ENCODE measurements at places on chromosomes 3 and 15.

DNA sequence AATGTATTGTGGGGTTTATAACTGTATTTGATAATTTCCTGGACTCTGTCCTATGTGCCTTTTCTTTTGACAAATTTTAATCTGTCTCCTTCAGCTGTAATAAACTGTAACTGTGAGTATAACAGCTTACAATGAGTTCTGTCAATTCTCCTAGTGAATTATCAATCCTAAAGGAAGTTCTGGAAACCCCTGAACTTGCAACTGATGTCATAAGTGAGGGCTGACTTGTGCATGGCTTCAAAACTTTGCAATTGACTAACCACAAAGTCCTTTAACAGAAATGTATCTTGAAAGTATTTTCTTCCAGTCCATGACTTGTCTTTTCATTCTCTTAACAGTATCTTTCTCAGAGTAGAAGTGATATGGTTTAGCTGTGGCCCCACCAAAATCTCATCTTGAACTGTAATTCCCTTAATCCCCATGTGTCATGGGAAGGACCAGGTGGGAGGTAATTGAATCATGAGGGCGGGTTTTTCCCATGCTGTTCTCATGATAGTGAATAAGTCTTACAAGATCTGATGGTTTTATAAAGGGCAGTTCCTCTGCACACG, 108.3 kb downstream of the TFDP2 start:
- peak; percentile 9 for DNase-seq

- DNase-seq: no peak
These were observed 15.4 kb downstream of the MYH15 start for GRCh38 chr3:108494906-108495531.

- DNase-seq: no peak
These were observed 40.6 kb upstream of the FLNB start for GRCh38 chr3:57967590-57967989.

GRCh38 chr3:154142608-154143007, 21.4 kb downstream of the ARHGEF26 start:
- no peak for DNase-seq

- DNase-seq: peak; percentile 92
These were observed 236.8 kb downstream of the OPA1 start for GRCh38 chr3:193829781-193830180.

- no peak for DNase-seq
These were observed 12.8 kb downstream of the ELL3 start for GRCh38 chr15:43763819-43764446.

GRCh38 chr3:126268866-126269265, 88.3 kb downstream of the KLF15 start:
- no peak for DNase-seq

GRCh38 chr3:131690800-131691199, 188.0 kb upstream of the MRPL3 start:
- DNase-seq: no peak
